ENCODE measurements at places on chromosomes 13 and 19.

GRCh38 chr13:44364345-44365000 is 9.2 kb upstream of the SERP2 start:
- no peak for DNase-seq

GRCh38 chr19:35533201-35533821 is at the start of gene GAPDHS:
TSS of gene GAPDHS (plus strand) at chr19:35533456. CDS start at chr19:35533528, 72 bp downstream.
- DNase-seq: no peak

DNA sequence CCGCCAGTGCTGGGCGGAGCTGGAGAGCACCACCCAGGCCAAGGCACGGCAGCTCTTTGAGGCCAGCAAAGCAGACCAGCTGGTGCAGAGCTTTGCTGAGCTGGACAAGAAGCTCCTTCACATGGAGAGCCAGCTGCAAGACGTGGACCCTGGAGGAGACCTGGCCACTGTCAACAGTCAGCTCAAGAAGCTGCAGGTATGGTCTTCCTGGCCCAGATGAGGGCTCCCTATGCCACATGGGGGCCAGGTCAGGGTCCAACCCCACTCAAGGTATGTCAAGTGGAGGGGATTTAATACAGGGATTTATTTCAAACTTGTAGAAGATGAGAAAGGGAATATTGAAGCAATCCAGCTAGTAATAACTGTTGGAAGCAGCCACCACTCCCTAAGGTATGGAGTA is 42.5 kb upstream of the SHKBP1 start:
- DNase-seq: no peak

- no peak for DNase-seq
These were observed 22.3 kb downstream of the TEX29 start for GRCh38 chr13:111342721-111343120.

- no peak for DNase-seq
These were observed 6.0 kb upstream of the CTU1 start for GRCh38 chr19:51114087-51114729.

DNA sequence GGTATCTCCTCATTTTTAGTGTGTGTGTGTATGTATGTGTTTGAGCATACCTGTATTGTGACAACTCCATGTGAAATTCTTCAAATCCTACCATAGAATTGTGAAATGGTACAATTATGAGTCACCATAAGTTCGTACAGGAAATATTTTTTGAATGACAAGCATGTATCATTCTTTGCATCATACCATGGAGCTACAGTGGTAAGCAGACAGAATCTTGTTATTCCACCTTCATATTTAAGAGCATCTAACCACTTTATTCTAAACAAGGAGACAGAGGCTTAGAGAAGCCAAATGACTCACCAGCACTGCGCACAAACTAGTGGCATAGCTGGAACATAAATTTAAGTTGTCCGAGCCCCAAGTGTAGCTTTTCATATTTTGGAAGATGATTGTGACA is 4.5 kb upstream of the EPSTI1 start:
- no peak for DNase-seq

GRCh38 chr13:22744688-22745452 is 435.9 kb upstream of the SGCG start:
- DNase-seq: no peak

GRCh38 chr19:14595558-14595957 is 12.7 kb downstream of the CLEC17A start:
- no peak for DNase-seq

GRCh38 chr13:32409561-32410421 is 18.1 kb downstream of the N4BP2L1 start:
- peak; percentile 88 for DNase-seq

DNA sequence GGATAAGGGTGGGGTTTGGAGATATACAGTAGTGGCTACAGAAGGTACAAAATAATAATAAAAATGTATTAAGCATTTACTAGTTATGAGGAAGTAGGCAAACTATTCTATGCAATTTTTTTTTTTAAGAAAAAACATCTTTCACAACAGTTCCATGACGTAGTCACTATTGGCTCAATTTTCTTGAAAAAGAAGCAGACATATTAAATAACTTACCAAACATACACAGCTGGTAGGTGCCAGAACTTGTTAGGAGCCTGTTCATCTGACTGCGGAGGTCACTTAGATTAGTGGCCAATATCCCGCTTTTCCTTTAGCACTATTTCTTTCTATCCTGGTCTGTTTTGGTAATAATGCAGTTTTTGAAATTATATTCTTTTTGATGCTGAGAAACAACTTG is 593.5 kb downstream of the KCTD12 start:
- no peak for DNase-seq

DNA sequence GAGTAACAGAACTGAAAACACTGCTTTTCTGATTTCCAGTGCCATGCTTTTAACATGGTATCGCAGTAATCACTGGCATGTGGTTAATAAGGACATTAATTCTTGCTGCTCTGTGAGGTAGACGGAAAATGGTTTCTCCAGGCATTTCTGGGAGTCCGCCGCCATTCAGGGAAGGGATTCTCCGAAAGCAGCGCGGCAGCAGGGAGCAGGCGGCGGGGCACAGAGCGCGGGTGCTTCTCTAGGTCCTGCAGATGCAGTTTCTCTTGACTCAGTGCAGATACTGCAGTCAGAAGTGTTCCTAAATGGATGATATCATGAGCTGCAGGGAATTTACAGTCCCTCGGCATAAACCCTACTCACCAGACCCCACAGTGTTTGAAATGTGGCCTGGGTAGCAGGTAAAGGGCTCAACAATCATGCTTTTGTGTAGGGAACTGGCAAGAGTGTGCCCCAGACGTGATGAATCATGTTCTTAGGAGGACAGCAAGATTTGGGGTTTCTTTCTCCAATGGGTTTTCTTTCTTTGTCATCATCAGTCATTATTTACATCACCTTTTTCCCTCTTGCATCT is 338.6 kb upstream of the ARGLU1 start:
- DNase-seq: no peak

GRCh38 chr19:9793071-9793591 is 24.6 kb upstream of the ZNF846 start:
- DNase-seq: peak; percentile 90

- no peak for DNase-seq
These were observed 28.5 kb downstream of the VAV1 start for GRCh38 chr19:6800991-6801484.

GRCh38 chr19:1182068-1182467 is 8.0 kb upstream of the SBNO2 start:
- no peak for DNase-seq

GRCh38 chr13:35964863-35965180 is 166.4 kb downstream of the DCLK1 start:
- DNase-seq: no peak

DNA sequence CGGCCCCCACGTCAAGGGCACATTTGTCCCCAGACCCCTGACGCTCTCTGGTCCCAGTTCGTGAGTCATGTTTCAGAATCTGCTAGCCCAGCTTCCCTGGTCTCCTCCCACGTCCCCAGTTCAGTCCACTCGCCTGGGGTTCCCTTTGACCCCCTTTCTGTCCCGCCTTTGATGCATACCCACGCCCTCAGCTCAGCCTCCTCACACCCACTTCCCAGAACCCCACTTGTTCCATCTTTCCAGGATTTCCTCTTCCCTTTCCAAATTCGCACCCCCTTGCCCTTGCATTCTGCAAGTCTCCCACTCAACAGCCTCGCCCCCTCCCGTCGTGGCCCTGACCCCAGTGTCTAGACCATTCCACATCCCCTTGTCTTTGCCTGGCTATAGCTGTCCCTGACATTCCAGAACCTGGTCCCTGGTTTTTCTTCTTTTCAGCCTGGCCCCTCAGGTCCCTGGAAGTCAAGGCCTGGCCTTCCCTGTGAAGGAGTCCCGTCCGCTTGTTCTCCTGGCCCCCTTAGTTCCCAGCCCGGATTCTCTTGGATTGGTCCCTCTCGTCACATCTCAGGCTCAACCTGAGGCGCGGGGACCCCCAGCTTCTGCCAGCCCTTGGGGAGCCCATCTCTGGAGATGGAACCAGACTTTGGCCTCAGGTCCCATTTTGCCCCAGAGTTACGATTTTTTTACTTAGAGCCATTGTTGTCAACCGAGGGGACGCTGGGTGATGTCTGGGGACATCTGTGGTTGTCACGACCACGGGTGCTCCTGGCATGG is 1.3 kb downstream of the NCLN start:
- no peak for DNase-seq

DNA sequence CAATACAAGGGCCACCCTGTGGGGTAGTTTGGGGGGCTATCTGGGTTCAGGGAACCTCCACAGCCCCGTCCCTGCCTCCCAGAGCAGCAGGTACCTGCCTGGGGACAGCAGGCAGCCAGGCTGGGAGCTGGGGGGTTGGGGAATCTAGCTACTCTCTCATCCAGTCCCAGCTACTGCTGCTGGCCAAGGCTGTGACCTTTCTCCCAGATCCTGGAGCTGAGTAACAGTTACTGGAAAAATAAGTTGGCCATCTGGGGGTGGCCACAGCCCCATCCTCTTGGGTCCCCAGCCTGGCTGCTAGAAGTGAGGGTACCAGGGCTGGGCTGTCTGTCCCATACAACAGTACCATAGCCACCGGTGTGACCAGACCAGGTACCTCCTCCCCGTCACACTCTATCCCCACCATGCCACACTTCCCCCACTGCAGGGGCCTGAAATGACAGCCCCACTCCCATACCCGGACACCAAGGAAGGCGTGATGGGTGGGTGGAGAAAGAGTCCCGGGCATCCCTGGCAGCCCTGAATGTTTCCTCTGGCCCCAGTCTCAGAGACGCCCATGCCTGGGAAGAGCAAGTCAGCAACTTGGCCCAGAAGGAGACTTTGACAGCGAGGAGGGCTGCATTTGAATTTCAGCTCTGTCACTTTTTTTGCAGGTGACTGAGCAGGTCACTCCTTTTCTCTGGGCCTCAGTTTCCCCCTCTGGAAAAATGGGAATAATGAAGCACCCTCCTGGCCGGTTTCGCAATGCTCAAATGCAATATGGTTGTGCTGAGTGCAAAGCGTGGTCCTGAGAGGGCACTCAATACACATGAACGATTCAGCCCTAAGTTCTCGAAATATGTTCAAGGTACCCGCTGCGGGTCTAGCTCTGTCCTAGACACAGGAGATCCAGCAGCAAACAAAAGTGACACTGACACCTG is 30.7 kb upstream of the NFIC start:
- DNase-seq: peak; percentile 89

DNA sequence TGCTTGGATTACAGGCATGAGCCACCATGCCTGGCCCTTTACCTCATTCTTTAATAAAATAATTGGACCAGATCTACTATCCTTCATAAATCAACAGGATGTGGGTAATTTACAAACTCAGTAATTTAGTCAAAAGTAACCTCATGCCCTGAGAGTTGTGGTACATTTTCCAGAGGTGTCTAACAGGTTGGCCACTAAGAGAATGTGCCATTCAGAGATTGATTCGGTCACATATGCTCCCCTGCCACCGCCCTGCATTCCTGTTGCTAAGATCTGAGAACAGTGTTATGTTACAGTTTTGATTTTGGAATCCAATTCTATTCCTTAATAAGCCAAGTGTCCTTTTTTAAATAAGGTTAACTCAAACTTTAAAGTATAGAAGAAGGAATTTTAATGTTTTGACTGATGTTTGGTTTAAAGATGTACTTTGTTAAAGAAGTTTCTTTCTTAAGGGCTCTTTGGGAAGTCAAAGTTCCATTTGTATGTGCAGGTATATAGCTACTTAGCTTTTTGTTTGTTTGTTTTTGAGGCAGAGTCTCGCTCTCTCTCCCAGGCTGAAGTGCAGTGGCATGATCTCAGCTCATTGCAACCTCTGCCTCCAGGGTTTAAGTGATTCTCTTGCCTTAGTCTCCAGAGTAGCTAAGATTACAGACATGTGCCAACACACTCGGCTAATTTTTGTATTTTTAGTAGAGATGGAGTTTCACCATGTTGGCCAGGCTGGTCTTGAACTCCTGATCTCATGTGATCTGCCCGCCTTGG is 29.2 kb downstream of the PHF11 start:
- no peak for DNase-seq

DNA sequence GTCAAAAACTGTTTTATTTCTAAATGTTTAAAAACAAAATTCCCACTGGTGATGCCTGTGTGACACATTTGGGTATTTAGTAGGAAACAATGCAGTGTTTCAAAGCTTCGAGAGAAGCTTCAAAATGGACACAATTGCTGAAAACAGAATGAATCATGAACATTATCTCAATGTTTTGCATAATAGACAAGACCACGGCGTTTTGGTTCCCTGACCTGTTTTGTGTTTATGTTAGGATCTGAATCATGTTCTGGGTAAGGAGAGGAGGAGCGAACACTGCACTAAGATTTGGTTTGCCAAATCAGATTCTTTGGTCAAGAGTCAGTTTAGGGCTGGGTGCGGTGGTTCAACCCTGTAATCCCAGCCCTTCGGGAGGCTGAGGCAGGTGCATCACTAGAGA is 42.2 kb downstream of the IFT88 start:
- no peak for DNase-seq

GRCh38 chr13:107217251-107217650 is 649.3 kb upstream of the ARGLU1 start:
- DNase-seq: no peak

- DNase-seq: no peak
These were observed 147.8 kb downstream of the SUCLA2 start for GRCh38 chr13:47853236-47853635.

- no peak for DNase-seq
These were observed 28.8 kb downstream of the FOXO1 start for GRCh38 chr13:40637643-40638042.

- DNase-seq: no peak
These were observed 10.4 kb upstream of the GNG8 start for GRCh38 chr19:46646402-46646801.

- DNase-seq: no peak
These were observed 4.9 kb upstream of the EBI3 start for GRCh38 chr19:4224470-4224869.

DNA sequence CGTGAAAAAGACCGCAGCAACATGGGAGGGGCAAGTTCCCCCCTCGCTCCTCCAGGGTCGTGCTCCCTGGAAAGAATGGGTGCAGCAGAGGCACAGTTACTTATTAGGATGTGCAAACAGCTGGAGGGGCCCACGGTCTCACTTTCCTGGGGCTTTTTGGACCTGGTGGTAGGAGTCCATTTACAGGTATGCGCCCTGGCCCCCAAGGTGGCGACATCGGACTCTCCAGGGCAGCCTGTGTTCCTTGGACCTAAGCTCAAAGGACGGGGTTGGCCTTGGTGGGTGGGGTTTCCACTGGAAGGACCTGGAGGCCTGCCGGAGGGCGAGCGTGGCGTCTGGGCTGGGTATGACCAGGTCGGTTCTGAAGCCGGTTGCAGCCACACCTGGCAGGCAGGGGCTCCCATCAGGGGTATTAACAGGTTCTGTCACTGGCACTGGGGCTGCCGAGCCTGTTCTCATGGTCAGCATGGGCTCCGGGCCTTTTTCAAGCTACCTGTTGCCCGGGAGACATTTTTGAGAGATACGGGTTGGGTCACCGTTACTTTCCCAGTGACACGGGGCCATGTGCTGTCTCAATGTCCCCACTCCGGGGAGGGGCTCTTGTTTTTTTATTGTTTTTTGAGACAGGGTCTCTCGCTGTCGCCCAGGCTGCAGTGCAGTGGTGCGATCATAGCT is 5.9 kb downstream of the ZFR2 start:
- DNase-seq: no peak

DNA sequence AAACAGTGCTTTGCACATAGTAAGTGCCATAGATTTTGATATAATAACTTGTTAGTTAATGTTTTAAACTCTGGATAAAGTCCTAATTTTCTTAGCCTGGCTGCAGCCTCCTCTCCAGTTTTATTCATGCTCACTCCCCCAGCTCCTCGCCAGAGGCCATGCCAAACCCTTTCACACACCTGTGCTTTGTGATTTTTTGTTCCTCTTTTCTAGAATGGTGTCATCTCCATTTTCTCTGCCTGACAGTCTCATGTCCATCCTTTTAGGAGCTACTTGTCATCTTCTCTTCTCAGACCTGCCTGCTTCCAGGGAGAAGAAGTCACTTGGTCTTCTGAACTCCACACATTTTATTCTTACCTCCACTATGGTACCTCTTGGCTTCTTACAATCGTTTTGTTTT is 55.8 kb upstream of the SPATA13 start:
- no peak for DNase-seq
